ENCODE measurements at places on chromosomes 7 and 10.

DNA sequence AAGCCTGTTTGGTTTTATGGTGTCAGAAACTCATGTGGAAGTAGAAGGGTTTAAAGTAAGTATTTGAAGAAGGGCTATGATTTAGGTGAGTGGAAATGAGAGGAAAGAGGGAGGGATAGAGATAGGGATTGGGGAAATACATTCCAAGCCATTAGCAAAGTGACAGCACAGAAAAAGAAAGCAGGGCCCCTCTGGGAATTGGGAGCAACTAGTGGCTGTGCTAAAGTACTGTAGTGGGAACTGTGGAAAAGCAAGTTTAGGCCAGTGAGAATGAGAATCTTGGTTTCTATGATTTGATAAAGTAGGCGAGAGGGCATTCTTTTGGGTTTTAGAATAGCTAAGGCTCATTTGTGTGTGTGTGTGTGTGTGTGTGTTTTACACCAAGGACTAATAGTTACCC lies 5.0 kb downstream of the PRKG1 start:
- no peak for DNase-seq

GRCh38 chr7:104934665-104935064 lies 79.3 kb upstream of the KMT2E start:
- DNase-seq = no peak

GRCh38 chr10:17576768-17577167 lies 40.4 kb downstream of the HACD1 start:
- DNase-seq = no peak

DNA sequence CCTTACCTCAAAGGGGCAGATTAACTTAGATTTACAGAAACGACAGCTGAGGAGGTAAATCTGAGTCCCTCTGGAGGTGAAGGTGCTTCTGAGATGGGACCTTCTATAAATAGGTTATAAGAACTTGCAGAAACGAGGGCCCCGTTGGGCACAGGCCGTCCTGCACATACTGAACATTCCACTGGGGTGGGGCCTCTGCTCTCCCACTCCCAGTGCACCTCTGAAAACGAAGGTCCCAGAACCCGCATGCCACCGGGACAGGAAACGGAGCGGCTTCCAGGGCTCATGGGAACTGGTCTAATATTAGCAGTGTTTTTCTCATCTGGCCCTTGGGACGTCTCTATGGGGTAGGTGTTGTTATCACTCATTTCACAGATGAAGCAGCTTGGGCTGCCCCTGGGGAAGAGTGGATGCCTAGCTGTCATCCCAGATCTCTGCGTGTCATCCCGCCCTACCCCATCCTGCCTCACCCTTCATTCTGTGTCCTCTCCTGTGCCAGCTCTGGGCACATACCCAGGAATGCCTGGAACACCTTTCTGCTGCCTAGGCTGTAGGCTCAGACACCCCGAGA lies 19.6 kb downstream of the C10orf62 start:
- DNase-seq = no peak

DNA sequence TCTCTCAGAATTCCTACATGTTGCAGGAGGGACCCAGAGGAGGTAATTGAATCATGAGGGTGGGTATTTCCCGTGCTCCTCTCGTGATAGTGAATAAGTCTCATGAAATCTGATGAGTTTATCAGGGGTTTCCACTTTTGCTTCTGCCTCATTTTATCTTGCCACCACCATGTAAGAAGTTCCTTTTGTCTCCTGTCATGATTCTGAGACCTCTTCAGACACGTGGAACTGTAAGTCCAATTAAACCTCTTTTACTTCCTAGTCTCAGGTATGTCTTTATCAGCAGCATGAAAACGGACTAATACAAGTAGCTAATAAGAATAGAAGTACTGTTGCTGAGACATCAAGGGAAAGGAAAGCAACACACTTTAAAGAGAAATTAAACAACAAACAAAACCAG lies 143.4 kb downstream of the CCDC71L start:
- no peak for DNase-seq

DNA sequence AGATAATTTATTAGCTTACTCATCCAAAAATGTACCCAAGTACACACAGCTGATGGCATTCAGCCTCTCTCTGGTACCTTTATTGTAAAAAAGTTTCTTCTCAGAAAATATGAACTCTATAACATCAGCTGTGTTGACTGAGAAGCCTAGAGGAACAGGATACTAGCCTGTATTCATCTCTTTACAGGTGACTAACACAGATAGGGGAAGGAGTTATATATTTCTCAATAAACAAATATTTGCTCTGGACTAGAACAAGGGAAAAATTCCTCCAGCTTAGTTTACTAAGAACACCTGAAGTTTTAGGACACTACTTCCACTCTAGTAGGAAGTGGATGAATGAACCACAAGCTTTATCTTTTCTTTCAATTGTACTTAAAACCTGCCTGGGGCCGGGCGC lies 67.8 kb downstream of the ZNF248 start:
- no peak for DNase-seq

GRCh38 chr7:55774327-55775050 lies 88.1 kb downstream of the SEPTIN14 start:
- no peak for DNase-seq

DNA sequence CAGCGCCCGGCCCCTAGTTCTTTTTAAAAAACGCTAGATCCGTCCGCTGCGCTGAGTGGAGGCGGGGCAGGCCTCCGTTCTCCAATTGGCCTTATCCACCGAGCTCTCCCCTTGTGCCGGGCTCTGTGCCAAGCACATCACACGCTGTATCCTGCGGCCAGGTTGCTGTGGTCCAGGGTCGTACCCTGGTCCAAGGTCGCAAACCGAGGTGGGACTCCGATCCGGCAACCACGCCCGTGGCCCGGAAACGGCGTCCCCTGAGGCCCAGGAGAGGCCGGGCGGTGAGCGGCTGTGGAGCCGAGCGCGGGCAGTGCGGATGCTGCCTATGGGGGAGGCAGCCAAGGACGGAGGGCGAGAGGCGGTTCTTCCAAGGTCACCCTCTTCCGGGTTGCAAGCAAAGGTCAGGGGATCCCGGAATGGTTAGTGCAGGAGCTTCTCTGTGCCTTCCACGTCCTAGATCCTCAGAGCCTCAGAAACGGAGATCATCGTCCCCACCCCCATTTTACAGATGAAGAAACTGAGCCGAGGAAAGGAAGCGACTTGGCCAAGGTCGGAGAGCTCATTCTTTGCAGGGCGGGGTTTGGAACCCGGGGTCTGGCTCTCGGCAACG lies 72.4 kb upstream of the LRRC4 start:
- DNase-seq = no peak

DNA sequence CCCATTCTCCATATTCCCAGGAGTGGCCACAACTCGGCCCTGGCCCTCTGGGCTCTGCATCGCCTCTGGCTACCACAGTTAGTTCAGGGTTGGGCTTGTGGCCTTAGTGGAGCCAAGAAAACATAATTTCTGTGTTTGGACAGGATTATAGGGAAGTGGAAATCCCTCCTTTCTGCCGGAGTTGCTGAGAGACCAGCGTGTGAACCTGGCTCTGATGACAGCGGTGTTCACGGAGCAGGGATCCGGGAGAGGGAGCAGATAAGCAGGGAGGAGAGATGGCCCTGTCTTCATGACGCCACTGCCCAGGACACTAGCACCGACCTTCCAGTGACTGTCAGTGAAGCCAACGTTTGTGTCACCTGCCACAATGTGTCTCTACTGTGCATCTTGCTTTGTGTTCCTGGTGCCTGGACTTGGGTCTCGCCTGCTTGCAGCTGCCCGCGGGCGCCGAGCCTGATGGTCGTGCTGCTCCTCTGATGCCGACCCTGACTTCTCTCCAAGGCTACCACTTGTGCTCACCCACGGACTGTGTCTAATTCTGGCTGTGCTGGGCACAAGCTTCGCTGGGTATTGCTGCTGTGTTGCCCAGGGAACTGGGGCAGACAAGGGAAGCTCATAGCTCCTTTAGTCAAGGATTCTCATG lies 67.0 kb upstream of the VIPR2 start:
- no peak for DNase-seq

- no peak for DNase-seq
Measured at GRCh38 chr7:69860941-69861622, 262.8 kb downstream of the AUTS2 start.

DNA sequence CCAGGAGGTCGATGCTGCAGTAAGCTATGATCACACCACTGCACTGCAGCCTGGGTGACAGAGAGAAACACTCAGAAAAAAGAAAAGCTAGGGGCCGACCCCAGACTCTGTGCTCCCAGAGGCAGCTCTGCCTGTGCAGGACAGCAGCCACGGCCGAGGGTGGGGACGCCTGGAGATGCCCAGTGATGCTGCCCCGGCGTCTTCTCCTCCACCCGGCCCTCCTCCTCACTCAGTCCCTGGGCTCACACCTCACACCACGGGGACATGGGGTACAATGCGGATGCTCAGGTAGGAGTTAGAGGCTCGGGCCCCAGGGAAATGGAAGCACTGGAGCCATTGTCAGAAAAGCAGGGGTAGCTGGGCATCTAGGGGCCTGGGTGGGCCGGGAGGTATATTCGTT lies 46.3 kb upstream of the ELFN1 start:
- DNase-seq = no peak

DNA sequence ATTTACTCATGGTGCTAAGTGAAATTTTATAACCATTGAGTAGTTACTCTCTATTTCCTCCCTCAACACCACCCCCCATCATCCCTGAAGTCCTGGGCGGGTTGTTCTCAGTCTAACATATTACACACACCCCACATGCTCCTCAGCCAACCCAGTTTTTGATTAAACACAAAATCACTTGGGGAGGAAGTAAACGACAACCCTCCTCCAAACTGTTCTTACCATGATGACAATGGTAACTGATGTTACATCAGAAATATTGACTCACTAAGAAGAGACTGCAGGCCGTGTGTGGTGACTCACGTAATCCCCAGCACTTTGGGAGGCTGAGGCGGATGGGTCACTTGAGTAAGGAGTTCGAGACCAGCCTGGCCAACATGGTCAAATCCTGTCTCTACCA lies 44.2 kb downstream of the RAB11FIP2 start:
- no peak for DNase-seq

DNA sequence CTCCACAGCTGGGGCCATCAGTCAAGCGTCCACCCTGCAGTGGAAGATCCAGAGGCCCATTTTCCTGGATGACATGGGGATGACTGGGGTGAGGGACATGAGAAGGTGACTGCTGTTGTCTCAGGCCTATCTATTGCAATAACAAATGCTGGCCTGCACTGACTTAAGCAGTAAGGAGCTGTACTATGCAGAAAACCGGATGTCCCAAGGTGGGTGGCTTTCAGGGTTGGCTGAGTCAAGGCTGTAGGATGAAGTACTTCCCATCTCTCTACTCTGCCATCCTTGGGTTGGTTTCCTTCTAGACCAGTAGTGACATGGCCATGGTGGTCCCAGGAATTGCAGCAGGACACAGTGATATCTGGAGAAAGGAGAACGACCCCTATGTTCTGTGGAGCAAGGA lies 48.1 kb downstream of the NEURL1 start:
- DNase-seq = no peak

DNA sequence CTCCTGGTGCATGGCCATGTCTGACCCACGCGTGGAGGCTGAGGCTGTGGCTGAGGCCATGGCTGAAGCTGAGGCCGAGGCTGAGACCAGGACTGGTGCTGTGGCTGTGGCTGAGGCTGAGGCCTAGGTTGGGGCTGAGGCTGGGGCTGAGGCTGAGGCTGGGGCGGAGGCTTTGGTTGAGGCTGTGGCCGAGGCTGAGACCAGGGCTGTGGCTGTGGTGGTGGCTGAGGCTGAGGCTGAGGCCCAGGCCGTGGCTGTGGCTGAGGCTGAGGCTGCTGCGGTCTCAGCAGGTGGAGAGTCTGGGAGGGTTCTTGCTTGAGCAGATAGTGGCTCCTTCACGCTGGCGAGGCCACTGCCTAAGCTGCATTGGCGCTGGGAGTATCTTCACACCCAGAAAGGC lies 76.4 kb downstream of the WDR37 start:
- no peak for DNase-seq

- DNase-seq = no peak
Measured at GRCh38 chr10:62861507-62861906, 45.3 kb upstream of the EGR2 start.

GRCh38 chr7:2962865-2963264 lies 80.8 kb downstream of the CARD11 start:
- DNase-seq = no peak

- no peak for DNase-seq
Measured at GRCh38 chr7:46256870-46257661, 336.0 kb upstream of the IGFBP3 start.

DNA sequence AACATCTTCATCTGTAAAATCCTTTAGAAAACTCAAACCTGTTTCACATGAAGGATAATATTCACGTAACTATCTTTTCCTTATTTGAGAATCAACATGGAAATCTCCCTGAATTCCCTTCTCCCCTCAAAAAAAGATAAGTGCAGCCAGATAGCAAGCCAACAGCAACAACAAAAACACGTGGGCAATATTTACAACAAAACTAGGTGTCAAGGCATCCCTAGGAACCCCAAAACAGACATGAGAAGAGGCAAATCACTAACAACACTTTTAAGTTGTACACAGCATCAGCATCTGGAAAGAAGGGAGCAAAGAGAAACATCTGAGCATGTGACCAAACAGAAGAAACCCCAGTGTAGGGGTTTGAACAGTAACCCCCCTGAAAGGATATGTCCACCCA lies 12.2 kb downstream of the ARHGAP21 start:
- DNase-seq = no peak

DNA sequence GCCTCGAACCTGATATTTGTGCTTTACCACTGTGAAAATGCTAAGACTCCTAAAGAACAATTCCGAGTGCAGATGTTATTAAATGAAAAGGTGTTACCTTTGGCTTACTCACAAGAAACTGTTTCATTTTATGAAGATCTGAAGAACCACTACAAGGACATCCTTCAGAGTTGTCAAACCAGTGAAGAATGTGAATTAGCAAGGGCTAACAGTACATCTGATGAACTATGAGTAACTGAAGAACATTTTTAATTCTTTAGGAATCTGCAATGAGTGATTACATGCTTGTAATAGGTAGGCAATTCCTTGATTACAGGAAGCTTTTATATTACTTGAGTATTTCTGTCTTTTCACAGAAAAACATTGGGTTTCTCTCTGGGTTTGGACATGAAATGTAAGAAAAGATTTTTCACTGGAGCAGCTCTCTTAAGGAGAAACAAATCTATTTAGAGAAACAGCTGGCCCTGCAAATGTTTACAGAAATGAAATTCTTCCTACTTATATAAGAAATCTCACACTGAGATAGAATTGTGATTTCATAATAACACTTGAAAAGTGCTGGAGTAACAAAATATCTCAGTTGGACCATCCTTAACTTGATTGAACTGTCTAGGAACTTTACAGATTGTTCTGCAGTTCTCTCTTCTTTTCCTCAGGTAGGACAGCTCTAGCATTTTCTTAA lies 47.7 kb downstream of the MINPP1 start:
- DNase-seq = no peak

DNA sequence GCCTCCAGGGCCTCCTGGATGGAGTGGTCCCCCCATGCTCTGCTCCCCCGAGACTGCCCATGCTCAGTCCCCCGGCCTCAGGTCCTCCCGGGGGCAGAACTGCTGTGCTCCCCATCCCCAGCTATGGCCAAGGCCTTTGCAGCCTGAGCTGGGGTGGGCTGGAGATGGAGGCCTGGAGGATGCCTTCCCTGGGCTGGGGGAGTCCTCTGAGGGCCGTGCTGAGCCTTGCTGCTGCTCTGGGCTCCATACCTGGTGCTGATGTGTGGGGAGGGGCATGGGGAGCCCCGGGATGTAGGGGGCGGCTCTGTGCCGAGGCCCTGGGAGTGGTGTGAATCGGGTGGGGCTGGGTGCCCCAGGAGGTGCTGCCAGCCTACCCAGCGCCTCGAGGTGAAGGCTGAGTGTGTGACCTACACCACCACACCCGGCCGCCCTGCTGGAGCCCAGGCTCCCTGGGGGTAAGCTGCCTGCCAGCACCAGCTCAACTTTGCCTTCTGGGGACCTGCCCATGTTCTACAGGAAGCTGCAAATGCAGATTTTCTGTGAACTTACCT lies 109.5 kb downstream of the UNCX start:
- DNase-seq = no peak
